CD4-positive, alpha-beta T cell (primary cell): ENCODE measurements at places on chromosomes 1 and 21.

- no peak for DNase-seq
Measured at GRCh38 chr1:10529765-10530164, 55.0 kb downstream of the PEX14 start.

- DNase-seq, result peak; percentile 24
Measured at GRCh38 chr1:225426395-225427234, 1.2 kb downstream of the LBR start.

DNA sequence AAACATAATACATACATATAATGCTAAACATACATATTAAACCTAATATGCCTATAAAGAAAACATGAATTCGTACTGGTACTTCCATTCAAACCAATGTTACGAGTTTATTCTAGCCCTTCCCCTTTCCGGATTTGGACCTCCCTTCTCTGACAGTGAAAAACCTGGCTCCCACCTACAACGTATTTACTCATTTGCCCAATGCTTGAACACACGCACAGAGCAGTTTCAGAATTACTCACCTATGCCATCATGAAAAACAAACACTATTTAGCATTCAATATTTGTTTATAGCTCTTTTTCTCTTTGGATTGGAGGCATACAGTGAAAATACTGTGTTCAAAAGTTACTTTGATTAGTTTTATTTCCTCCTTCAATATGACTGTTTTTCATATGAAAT lies 204.4 kb downstream of the LMX1A start:
- no peak for DNase-seq

DNA sequence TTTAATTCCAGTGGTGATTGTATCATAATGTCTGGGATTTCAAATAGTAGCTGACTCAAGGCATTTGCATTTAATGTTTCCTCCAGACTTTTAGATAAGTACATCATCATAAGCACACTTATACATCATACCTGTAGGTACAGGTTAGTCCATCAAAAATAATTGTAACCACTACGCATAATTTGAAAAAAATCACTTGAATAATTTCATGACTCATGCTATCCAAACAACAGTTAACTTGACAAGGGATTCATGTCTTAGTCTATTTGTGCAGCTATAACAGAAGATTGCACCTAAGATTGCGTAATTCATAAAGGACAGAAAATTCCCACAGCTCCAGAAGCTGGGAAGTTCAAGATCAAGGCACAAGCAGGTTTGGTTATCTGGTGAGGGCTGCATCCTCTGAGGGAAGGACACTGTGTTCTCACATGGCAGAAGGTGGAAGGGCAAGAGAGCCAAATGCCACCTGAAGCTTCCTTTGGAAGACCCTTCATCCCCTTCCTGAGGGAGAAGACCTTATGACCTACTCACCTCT lies 801.7 kb upstream of the BRINP3 start:
- DNase-seq, result no peak

- no peak for DNase-seq
Measured at GRCh38 chr1:53982763-53983104, 35.3 kb downstream of the LDLRAD1 start.

- no peak for DNase-seq
Measured at GRCh38 chr1:110056285-110056683, 14.2 kb downstream of the ALX3 start.

- no peak for DNase-seq
Measured at GRCh38 chr1:158285756-158286241, 3.9 kb upstream of the CD1C start.

DNA sequence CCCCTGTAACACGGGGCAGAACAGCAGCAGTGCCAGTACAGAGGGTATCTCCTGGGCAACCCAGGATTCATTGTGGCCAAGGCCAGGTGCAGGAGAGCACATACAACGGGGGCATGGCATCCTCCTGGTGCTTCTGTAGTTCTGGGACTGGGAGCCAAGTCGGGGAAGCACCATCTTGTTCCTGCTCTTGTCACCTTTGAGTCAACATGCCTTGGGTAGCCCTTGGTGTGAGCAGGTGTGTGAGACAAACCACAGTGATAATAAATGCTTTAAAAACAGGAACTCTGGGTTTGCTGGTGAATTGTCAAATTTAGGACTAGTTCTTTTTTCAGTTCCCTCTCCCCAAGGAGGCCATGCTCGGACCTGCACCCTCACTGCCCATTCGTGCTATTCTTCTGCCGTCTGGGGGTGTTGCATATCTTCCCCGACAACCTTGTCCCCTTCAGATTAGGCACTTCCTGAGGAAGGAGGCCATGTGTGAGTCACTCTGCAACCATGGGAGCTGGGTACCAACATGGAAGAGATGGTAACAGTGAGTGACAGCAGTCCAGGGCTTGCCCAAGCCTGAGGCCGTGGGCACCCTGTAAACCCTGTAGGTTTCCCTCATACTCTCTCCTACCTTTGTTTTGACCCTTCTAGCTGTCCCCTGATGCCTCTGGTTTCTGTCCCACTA lies 150.2 kb downstream of the GRIK3 start:
- DNase-seq, result no peak

- DNase-seq, result no peak
Measured at GRCh38 chr1:197178998-197179397, 32.5 kb upstream of the ASPM start.

GRCh38 chr1:84426376-84426775 lies 28.1 kb downstream of the DNASE2B start:
- no peak for DNase-seq

DNA sequence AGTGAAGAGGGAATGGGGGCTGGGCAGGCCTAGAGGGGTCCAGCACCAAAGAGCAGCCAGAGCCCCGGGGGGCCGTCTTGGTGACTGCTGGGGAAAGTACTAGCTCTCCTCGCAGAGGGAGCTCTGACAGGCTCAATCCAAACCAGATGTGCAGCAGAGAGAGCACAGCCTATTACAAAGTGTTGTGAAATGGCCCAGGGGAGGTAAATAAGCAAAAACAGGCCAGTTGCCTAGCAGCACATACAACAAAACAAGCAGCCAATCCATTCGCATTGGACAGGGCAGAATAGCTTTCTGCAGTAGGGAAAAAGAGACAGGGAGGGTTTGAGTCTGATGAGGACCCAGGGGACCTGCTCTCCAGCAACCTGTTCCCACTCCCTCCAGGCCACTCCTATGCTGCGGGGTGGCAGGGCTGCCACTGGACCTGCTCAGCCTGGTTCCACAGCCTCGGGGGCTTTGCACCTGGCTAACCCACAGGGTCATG lies 239.6 kb upstream of the FGGY start:
- DNase-seq, result no peak

- no peak for DNase-seq
Measured at GRCh38 chr1:85992791-85993190, 163.8 kb downstream of the COL24A1 start.

- no peak for DNase-seq
Measured at GRCh38 chr1:151192047-151192446, 2.0 kb upstream of the VPS72 start.

- no peak for DNase-seq
Measured at GRCh38 chr1:166174108-166174507, 7.3 kb upstream of the FAM78B start.

DNA sequence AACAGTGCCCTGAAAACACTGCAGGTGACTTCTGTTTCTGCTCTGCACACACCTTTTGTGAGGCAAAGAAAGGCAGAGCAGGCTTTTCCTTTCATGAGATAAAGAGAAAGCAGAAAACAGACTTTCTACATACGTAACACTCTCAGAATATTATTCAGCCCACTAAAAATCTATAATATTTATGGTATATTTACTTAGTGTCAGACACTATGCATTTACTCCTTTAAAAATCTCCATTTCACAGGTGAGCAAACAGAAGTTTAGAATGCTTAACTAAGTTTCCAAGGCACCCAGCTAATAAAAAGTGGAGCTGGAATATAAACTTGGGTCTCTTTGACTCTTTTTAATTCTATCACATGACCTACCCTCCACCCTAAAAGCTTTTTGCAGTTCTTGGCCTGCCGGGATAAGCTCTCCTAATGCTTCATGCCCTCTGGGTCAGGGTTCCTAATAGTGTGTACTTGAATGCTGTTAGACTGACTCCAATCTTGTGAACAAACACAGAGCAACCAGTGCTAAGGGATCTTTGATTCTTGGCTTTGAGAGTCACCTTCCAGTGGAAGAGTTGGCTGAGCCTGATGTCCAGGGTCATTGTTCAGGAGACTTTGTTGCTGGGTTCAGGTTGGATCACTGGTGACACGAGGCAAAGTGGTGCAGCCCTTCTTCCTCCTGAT lies 27.2 kb downstream of the PROK1 start:
- no peak for DNase-seq

GRCh38 chr1:207001492-207002245 lies 30.9 kb downstream of the C1orf116 start:
- no peak for DNase-seq

- DNase-seq, result no peak
Measured at GRCh38 chr1:10208537-10208936, 1.8 kb upstream of the KIF1B start.

GRCh38 chr1:66982561-66983260 lies 57.9 kb downstream of the MIER1 start:
- no peak for DNase-seq

DNA sequence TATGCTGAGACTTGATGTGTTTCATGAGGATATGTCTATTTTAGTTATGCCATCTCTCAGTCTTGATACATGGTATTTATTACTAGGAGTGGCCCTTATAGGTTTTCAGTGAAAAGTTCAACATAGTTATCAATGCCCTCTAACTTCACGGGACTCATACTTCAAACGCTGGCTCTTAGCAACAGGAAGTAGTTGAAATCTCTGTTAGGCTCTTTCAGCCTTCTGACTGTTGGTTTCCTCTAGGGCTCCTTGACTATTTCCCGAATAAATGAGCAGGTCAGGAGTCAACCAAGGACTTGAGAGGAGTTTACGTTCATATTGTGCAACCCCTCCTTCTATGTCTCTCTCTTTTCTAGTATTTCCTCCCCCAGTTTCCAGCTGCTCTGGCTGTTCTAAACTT lies 141.8 kb downstream of the RGS7 start:
- no peak for DNase-seq

DNA sequence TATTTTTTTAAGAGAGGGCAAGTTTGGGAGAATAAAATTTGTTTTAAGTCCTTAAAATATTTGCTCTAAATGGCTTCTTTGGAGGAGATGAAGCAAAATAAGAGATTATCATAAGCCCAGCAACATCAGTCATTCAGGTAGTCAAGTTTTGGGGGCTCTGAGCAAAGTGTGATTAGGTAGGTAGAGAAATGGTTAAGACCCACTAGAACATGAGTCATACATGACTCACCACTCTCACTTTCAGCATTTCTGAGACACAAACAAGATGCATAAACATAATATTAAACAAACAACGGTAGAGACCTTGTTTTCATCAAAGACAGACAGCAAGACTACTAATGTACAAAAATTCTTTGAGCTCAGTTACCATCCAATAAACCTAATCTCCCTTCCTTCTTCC lies 272.2 kb downstream of the LMO4 start:
- no peak for DNase-seq

DNA sequence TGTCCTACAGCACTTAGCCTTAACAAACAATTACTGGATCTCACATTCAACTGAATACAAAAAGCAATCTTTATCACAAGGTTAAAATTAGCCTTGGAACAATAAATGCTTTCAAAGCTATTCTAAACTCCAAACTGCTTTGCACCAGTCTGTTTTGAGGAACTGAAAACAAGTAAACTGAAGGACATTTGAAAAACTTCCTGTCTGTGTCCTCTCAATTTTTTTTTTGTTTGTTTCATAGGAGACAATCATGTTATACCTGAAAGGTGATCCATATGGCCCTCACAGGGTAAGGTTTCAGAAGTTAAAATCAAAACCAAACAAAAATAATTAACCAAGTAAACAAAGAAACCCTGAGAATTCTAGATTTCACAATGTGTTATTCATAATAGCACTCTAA lies 459.1 kb downstream of the DPYD start:
- no peak for DNase-seq

DNA sequence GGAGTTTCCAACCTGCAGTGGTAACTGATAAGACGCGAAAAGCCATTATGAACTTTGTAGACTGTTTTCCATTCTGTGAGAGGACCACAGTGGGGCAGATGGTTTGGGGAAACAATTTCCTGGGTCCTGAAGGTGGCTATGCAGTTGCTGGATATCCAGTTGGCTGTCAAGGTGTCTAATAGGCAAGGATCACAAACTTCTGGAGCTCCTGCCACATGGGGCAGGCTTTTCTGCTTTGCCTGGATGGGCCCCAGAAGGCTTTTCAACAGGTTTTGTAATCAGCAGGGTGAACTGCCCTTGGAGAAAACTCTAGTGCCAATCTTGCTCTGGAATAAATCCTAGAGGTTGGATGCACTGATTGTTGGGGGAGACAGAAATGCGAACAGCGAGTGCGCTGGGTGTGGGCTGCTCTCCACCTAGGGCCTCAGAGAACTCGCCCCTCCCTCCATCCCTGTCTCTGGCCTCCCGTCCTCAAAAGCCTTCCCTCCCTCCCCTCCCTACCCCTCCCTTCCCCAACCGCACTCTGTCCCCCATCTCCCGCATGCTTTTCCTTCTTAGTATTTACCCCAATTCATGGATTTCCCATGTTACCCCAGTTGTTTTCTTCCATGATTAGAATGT lies 210.3 kb upstream of the USP24 start:
- no peak for DNase-seq

- DNase-seq, result no peak
Measured at GRCh38 chr1:16612332-16613172, 812 bp downstream of the NBPF1 start.

DNA sequence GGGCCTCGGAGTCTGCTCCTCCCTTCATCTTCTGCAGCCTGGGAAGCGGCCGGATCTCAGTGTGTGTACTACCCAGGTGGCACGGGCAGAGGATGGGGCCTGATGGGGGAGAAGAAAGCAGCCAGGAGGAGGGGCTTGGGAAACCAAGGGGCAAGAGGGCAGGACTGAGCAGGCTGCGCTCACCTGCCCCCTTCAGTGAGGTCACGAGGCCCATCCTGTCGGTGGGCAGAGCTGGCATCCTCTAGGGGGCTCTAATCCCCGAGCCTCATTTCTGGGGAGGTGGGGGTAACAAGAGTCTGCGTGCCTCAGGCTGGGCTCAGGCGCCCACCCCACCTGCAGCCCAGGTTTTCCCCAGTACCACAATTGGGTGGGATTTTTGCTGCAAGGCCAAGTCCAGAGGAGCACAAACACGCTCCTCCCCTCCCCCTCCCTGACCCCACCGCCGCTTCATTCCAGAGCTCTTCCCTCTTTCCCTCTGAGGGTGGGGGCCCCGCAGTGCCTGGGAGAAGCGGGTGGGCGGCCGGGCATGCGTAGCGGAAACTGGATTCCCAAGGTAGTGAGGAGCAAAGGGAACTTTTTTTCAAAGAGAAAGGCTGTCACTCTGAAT lies 1.8 kb upstream of the WNT3A start:
- no peak for DNase-seq

- DNase-seq, result no peak
Measured at GRCh38 chr1:6967431-6968111, 182.3 kb downstream of the CAMTA1 start.
